GM04503 (cell line): ENCODE measurements at places on chromosomes 6 and 20.

- no peak for DNase-seq
These were observed 17.7 kb downstream of the C20orf203 start for GRCh38 chr20:32655903-32656512.

DNA sequence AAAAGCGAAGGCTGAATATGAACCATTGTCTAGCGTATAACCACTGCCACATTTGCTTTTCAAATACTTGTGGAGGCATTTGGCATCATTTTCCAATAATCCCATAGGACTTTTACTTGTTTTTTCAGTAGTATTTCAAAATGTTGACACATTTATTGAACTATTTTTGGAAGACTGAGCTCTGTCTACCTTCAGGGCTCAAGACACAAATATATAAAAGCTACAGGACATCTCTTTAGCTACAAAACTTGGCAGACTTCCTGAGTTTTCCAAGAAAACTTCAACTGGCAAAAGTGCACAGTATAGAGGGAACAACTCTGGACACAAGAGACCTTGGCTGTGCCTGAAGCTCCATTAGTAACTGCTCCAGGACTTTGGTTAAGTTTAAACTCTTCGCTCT lies 13.4 kb downstream of the EPB41L2 start:
- no peak for DNase-seq

DNA sequence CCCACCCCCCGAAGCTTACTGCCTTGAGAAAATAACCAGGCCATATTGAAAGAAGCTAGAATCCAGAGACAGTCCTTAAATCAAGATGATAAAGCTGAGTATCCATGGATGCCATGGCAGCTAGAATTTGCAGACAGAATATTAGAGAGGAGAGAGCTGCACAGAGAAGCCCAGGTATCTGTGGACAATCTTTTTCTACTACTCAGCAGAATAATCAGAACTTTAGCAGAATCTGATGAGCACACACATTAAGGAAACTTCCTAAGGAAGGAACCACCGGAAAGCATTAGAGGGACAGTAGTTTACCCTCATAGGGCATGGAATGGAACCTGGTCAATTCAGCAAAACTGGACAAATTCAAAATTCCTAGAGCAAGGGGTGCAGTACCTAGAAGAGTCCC lies 1001.7 kb downstream of the HACE1 start:
- DNase-seq = no peak

DNA sequence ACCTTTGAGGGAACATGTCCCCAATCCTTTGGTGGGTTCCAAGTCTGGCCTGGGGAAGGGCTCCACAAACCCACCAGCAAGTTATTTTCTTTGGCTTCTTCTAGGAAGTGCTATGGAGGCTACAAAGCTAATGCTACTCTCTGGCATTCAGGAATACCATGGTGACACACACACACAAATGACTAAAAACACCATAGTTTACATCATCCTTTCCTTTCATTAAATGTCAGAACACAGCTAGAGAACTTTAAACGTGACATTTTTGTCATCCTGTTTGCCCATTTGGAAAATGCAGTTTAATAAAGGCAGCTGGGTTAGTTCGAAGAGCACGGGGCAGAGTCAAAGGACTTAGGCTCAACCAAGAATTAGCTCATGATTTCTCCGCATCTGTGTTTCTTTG lies 40.2 kb upstream of the PROKR2 start:
- no peak for DNase-seq

DNA sequence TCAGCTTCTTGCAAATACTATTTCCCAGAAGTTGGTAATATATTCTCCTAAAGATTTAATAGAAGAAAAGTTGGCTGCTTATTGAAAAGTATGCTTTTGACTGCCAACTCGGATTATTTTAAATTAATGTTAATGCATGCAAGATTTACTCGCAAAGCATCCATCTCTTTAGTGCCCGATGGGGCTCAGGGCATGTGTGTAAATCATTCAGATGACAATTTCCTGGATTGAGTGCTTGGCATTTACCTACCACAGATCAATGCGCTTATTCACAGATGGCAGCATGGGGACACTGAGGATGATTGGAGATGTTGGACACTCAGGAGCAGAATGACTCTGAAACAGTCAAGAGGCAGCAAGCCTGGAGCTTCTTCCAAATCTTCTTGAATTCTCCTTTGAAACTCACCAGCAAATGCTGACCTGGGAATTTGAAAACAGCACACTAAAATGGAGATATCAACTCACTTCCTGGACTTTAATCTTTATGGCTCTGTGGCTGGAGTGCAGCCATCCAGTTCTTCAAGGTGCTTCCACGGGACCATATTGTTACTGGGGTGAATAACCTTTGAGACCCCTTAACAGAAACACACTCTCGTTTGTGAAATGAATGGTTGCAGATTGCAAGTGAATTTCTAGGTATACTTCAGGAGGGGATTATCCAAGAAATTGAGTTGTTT lies 34.1 kb upstream of the TIAM2 start:
- no peak for DNase-seq

GRCh38 chr6:164121527-164121926 lies 707.0 kb downstream of the QKI start:
- no peak for DNase-seq

GRCh38 chr6:27811451-27811772 lies 100.8 kb downstream of the OR2B2 start:
- no peak for DNase-seq

- DNase-seq = no peak
These were observed 56.4 kb downstream of the UQCC1 start for GRCh38 chr20:35355372-35355771.

DNA sequence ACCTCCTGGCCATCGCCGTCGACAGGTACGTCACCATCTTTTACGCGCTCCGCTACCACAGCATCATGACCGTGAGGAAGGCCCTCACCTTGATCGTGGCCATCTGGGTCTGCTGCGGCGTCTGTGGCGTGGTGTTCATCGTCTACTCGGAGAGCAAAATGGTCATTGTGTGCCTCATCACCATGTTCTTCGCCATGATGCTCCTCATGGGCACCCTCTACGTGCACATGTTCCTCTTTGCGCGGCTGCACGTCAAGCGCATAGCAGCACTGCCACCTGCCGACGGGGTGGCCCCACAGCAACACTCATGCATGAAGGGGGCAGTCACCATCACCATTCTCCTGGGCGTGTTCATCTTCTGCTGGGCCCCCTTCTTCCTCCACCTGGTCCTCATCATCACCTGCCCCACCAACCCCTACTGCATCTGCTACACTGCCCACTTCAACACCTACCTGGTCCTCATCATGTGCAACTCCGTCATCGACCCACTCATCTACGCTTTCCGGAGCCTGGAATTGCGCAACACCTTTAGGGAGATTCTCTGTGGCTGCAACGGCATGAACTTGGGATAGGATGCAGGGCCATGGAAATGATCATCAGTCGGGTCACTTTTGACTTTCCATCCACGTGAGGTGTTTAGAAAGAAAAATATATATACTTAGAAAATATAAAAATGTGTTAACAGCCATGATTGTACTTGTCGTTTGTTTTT lies 868 bp downstream of the MC3R start:
- DNase-seq = no peak

- no peak for DNase-seq
These were observed 362.2 kb upstream of the IRAK1BP1 start for GRCh38 chr6:78505178-78505577.

- no peak for DNase-seq
These were observed 608.4 kb downstream of the PTPRT start for GRCh38 chr20:42581311-42581710.

- no peak for DNase-seq
These were observed 26.8 kb downstream of the BHLHE23 start for GRCh38 chr20:62979876-62980373.

- no peak for DNase-seq
These were observed 37.9 kb downstream of the AGPAT4 start for GRCh38 chr6:161235776-161236633.

GRCh38 chr6:77440206-77440976 lies 22.9 kb downstream of the HTR1B start:
- DNase-seq = no peak

GRCh38 chr6:124772733-124773319 lies 189.4 kb upstream of the RNF217 start:
- DNase-seq = no peak

DNA sequence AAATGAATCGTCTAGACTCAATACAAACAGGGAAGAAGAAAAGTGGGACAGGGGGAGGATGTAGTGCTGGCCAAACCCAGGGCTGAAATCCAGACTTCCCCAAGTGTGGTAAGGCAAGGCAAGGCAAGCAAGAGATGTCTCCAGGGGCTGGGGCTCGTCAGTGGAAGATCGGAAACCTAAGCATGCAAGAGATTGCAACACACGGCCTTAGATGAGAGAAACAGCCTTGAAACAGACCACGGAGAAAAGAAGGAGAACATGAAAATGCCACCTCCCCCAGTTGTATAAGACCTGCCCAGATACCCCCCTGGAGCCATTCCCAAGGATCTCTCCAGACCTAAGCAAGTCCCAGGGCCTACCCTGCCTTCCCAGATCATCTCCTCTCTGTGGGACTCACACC lies 20.0 kb downstream of the VEGFA start:
- no peak for DNase-seq

DNA sequence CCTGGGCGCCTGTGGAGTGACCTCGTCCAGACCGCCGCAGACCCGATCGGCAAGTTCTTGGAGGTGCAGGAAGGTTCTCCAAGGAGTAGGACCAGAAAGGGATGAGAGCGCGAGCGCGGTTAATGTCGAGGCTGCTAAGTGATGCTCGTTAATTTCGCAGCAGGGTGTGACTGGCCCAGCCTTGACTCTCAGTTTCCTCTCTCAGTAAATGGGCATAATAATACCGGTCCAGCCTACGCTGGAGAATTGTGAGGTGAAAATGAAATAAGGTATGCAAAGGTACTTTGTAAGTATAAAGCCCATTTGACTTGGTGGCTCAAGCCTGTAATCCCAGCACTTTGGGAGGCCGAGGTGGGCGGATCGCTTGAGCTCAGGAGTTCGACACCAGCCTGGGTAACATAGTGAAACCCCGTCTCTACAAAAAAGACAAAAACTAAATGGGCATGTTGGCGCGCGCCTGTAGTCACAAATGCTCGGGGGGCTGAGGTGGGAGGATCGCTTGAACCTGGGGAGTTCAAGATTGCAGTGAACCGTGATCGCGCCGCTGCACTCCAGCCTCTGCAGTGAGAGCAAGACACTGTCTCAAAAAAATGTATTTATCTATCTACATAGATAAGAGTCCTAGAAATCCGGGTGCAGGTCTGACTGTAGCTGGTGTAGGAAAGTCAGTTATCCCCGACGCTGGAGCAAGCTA lies 634 bp upstream of the BTBD9 start:
- DNase-seq = peak; percentile 14

DNA sequence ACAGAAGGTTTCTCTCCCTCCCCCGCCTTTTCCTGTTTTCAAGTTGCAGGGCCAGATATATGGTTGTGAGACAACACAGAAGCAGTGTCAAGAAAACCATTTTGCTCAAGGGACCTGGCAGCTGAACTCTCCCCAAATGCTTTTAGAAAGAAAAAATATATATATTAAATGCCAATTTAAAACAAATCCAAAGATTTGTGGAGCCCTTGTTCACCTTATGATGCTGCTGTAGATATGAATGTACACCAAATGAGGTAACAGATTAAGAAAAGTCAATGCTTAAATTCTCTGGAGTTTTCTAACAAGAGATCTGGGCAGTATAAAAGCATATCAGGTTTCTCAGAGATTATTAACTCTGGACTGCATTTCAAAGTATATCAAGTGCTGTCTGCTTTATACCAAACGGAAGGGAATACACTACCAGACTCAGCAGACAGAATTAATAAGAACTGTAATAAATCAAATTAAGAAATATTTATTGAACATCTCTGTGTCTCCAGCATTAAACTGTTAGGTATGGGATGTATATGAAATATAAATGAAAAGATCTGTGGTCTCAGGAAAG lies 357.5 kb downstream of the HDGFL1 start:
- DNase-seq = no peak

GRCh38 chr20:46014517-46015396 lies 6.0 kb downstream of the MMP9 start:
- no peak for DNase-seq

DNA sequence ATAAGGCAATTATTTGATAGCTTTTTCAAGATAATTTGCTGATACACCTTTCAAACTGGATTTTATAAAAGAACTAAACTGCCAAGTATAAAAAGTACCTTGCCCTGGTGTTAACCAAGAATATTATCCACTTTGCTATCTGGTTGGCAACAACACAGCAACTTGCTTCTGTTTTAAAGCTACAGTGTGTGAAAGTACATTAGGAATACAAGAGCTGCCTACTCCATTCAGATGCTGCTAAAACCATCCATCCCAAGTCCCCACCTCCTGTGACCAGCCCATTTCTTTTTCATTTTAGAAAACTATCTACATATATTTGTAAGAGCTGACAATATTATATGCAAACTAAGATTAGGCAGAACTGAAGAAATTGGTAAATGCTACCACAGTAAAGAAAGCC lies 12.8 kb downstream of the CLDN20 start:
- no peak for DNase-seq

GRCh38 chr6:42426191-42426590 lies 25.5 kb downstream of the TRERF1 start:
- no peak for DNase-seq

DNA sequence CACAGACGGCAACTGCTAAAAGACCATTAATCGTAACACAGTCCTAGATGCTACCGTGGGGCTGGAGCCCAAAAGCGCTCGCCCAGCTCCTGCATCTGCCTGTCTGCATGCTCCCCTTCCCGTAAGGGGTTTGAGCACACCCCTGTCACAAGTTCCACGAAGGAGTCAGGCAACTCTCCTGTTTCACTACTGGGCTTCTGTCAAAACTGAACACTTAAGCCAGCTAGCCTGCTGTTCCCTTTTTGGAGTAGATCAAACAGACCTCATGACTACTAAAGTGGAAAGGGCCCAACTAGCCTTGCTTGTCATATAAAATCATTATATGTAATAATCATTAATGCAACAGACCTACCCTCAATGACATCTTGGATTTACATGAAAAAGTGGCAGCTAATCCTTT lies 61.3 kb downstream of the TRMT11 start:
- no peak for DNase-seq

- DNase-seq = no peak
These were observed 4.1 kb downstream of the SLC17A9 start for GRCh38 chr20:62956387-62957135.

- DNase-seq = peak; percentile 42
These were observed 23.6 kb upstream of the EDN1 start for GRCh38 chr6:12266571-12266970.

GRCh38 chr6:158488065-158488464 lies 71.8 kb upstream of the TMEM181 start:
- DNase-seq = peak; percentile 82
